ENCODE measurements at places on chromosomes 1 and 21.

DNA sequence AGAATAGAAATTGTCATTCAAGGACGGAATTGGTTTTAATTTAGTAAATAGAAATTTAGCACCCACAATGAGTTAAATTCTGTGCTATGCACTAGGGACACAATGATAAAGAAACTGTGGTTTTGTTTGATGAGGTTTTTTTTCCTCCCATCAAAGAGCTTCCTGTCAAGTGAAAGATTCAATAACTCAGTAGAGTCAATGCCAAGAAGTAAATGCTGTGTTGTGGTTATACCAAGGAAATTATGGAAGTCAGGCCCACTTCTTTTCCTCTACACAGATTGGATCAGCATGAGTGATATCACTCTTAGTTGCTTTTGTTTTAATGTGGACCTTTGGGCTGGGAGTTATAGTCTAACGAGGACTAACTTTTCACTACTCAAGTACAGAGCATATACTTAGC is 1269.6 kb upstream of the ADGRL2 start:
- DNase-seq: no peak

GRCh38 chr1:155064832-155065429 is 1.4 kb downstream of the EFNA4 start:
- no peak for DNase-seq

DNA sequence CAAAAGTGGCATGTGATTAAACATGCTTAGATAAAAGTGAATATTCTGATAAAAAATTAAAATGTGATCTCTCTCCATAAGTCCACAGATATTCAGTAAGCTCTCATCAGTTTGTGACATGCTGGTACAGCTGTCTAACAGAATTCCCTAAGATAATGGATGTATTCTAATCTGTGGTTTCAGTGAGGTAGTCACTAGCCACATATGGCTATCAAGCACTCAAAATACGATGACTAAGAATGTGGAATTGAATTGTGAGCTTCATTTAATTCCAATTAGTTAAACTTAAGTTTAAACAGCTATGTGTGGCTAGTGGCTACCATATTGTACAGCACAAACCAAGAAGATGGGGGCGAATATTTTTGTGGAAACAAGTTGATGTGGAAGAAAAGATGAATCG is 4.1 kb upstream of the REG4 start:
- DNase-seq: no peak

- DNase-seq: no peak
These were observed 72.9 kb downstream of the CCDC185 start for GRCh38 chr1:223466151-223466550.

GRCh38 chr1:233597489-233597901 is 16.4 kb upstream of the KCNK1 start:
- DNase-seq: no peak

DNA sequence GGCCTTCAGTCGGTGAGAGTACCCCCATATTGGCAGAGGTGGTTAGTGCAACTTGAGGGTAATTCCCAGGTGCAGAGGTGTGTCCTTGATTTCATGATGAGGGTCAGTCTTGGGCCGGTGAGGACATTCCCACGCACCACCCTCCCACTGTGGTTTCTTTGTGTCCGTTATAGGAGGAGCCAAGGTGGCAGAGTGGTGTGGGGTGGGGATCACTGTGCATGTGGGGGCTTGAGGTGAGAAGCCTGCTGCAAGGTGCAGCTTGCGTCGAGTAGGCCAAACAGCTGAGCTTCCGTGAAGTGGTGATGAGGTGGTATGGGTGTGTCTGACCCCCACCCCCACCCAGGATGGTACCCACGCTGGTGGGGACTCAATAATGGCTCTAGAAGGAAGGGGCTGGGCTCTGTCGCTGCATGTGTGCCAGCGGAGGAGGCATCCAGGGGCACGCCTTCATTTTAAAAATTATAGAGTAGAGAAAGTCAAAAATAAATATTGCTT is 6.2 kb downstream of the PTPRF start:
- DNase-seq: no peak

- no peak for DNase-seq
These were observed 232.3 kb upstream of the B3GALT2 start for GRCh38 chr1:193418745-193419058.

GRCh38 chr1:115722221-115722620 is 46.3 kb downstream of the CASQ2 start:
- DNase-seq: no peak

GRCh38 chr1:121586369-121587229 is 401.8 kb downstream of the SRGAP2C start:
- DNase-seq: no peak

- DNase-seq: no peak
These were observed 115.2 kb upstream of the SNX7 start for GRCh38 chr1:98546319-98546718.

GRCh38 chr1:232423591-232423990 is 206.3 kb downstream of the SIPA1L2 start:
- DNase-seq: no peak

DNA sequence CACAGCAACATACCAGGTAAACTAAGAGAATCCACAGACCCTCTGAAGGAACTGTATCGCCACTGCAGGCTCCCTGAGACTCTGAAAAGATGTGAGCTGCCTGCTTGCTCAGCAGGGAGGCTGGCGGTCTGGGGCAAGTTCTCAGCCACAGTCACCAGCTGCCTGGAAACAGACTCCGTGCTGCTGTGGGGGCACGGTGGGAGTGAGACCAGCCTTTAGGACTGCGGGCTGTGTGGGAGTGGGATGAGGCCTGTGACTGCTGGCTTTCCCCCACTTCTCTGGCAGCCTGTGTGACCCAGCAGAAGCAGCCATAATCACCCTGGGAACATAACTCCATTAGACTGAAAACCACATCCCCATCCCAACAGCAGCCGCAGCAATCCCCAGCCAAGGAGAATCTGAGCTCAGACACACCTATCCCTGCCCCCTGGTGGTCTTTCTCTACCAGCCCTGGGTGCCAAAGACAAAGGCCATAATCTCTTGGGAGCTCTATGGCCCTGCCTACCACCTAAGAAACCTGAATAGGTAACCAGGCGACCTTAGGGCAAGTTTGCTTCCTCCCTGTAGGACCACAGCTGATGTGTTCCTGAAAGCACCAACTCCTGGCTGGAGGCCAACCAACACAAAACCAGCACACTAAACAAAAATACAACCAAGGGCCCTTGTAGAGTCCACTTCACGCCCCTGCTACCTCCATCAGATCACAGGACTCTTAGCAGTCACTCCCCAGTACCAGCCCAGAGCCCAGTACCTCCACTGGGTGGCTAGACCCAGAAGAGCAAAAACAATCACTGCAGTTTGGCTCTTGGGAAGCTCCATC is 151.5 kb downstream of the SMYD3 start:
- no peak for DNase-seq

DNA sequence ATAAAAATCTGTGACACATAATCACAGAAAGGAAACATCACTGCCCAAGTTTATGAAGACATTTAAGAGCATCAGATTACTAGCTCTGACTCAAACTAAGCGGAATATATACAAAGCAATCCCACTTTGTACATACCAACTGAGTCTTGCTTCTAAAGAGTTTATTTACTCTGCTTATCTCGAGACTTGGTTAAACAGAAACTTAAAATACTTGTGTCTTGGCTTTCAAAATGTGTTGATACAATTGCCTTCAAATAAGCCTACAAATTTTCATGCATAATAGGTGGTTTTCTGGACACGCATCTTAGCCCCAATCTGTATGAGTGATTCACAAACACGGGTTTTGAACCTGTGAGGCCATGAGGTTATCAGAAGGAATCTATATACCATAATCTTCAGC is 21.0 kb downstream of the CD160 start:
- no peak for DNase-seq

Measured in activated gamma-delta T cell treated with Interleukin-2 at 50 U/mL for 16 hours (primary cell).